NCI-H146 (cell line): ENCODE measurements at places on chromosomes 5 and 9.

DNA sequence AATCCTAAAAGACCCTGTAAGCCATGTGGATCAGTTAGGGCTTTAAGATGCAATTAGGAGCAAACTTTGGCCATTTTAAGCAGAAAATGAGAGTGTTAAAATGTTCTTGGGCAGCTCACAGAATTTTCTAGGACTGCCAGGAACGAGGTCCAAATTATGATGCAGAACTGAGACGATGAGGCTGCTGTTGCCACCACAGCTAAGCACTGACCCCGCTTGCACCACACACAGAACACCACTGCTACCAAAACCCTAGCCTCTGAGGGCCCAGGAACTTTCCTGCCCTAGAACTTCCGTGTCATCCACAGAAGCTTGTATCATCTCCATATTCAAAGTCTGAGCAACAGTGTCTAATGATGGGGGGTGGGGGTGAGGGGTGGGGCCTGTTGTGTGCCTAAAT lies 41.0 kb upstream of the PCSK1 start:
- DNase-seq = no peak

DNA sequence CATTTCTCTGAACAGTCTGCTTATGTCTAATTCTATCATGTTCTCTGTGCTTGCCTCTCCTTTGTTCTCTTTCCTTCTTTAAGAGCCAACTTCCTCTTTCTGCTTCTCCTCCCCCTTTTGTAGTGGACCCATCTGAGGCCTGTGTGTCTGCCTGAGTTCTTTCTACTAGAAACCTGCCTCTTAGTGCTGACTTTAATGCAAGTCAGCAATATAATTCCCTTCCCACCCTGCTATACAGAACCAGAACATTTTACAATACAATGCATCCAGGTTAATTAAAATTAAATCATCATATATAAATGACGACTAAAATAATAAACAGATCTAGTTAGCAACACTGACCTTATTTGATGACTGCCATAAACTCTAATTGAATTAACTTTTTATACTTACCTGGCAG lies 82.6 kb upstream of the GAS1 start:
- DNase-seq = no peak

DNA sequence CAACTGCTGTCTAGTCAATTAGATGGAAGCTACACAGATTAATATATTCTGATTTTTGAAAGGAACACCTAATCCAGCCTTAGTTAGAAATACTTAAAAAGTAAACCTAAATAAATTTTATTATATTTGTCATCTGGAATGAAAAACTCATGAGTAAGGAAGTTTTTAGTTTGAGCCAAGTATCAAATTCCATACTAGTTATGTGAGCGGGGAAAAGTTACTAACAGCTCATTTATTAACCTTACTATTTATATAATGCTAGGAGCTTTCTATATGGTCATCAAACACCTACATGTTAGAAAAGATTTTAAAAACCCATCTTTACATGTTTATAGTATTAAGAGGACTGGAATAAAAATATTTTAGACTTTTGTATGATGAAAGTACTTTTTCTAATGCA lies 41.6 kb upstream of the POU5F2 start:
- DNase-seq = no peak

DNA sequence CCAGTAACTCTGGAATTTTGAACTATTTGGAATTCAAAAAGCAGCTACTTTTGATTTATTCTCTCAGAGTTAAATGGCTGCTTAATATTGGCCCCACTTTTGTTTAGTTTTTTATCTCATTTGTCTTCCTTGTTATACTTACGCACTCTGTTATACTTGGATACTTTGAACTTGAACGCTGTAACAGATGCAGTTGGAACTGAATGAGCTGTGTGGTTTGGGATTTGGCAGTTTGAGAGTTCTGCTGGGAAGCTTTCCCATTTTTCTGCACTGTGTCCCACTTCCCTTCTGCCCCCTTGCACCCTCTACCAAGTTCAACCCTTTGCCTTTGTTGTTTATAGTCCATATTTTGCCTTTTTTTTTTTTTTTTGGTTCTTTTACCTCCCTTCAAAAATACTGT lies 3.8 kb downstream of the RHOBTB3 start:
- no peak for DNase-seq

- DNase-seq = no peak
These were observed 2.8 kb upstream of the UBAP1 start for GRCh38 chr9:34176089-34176488.

GRCh38 chr9:4305065-4305985 lies 5.5 kb upstream of the GLIS3 start:
- no peak for DNase-seq

DNA sequence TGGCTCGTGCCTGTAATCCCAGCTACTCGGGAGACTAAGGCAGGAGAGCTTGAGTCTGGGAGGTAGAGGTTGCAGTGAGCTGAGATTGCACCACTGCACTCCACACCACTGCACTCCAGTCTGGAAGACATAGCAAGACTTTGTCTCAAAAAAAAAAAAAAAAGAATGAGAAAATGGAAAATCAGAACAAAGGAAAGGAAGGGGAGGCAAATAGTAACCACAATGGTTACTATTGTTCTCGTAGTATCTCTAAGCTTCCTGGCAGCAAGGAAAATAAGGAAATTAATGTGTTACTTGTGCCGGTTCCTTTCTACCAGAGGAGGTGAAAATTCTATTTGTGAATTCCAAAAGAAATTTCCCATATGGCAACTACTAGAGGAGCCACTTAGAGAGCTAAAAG lies 48.5 kb upstream of the BNC2 start:
- no peak for DNase-seq

DNA sequence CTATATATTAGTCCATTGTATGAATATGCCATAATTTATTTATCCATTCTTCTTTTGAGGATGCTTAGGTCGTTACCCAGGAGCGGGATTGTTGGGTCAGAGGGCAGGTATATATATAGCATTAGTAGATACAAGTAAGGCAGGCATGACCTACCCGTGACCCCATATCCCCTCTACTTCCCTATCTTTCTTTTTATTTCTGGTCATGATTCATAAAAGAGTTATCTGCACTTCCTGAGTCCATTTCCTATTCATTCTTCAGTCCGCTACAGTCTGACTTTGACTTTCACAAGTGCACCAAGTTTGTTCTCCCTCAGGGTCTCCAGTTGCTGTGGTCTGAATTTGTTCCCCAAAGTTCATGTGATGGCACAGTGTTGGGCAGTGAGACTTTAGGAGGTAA lies 6.9 kb downstream of the RHOBTB3 start:
- no peak for DNase-seq

GRCh38 chr5:79269733-79270166 lies 33.8 kb downstream of the JMY start:
- no peak for DNase-seq

DNA sequence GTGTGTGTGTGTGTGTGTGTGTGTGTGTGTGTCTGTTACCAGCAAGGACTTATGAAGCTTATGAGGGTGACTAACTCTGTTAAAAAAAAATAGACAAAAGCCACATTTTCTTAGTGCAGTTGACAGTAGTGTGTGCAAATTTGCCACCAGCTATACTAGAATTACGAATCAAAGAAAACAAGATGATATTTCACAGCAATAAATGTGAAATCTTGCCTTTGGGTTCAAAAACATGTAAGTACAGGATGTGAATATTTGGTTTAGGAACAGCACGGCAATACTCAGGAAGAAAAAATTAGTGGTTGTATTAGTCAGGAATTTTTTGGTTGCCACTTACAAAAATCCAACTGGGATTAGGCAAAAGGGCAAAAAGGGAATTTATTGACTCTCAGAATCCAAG lies 117.4 kb downstream of the NPR3 start:
- DNase-seq = no peak

GRCh38 chr5:149195962-149196361 lies 54.7 kb downstream of the ABLIM3 start:
- DNase-seq = no peak

DNA sequence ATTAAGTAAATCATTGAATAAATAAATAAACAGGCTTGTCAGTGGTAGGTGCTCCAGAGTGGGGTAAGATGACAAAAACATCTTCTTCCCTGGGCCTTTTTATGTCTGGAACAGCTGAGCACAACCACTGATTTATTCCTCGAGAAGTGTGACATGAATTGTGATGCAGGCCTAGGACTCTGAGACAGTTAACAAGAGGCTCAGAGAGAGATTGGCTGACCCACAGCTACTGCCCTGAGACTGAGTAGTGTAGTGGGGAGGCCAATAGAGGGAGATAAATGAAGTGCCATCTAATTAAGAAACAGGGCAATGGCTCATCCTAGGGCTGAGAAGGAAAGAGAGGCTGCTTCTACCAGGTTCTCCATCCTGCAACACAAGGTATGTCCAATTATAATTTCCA lies 369.3 kb upstream of the TRPC7 start:
- DNase-seq = no peak

- no peak for DNase-seq
These were observed 55.9 kb downstream of the DAP start for GRCh38 chr5:10704949-10705621.

- DNase-seq = no peak
These were observed 180.0 kb upstream of the IL12B start for GRCh38 chr5:159510282-159510681.

DNA sequence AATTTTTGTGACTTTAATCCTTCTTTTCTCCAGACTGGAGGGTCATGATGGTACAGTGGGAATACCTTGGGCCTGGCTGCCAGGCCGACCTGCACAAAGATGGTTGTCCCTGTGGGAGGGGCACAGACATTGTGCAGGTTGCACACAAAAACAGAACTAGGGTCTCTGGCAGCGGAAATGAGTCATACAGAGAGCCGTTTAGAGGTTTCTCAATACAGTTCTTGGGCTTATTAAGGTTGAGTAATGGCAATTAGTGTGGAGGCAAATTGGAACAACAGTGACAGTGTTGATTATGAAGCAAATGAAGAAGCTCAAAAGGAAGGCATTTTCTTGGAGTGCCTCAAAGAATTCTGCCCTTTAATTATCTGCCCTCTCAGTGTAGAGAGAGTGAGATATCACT lies 173.6 kb downstream of the TENT4A start:
- DNase-seq = no peak

- DNase-seq = peak; percentile 75
These were observed 32.3 kb downstream of the TNPO1 start for GRCh38 chr5:72848474-72849428.

- DNase-seq = no peak
These were observed 339.9 kb downstream of the ADGRV1 start for GRCh38 chr5:90898326-90899013.

DNA sequence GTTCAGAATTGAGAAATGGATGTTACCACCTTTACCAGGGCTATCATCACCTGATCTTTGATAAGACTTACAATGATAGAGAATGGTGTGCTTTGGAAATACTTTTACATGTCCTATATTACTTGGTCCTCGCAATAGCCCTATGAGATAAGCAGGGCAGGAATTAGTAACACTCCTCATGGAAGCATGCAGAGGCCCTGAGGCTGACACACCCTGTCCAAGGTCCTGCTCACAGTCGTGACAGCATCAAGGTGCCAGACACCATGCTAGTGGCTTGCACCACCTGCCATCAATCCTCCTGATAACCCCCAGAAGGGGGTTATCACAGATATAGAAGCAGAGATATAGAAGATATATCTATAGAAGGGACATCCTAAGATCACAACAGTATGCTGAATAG lies 216.8 kb upstream of the TBC1D2 start:
- DNase-seq = no peak

DNA sequence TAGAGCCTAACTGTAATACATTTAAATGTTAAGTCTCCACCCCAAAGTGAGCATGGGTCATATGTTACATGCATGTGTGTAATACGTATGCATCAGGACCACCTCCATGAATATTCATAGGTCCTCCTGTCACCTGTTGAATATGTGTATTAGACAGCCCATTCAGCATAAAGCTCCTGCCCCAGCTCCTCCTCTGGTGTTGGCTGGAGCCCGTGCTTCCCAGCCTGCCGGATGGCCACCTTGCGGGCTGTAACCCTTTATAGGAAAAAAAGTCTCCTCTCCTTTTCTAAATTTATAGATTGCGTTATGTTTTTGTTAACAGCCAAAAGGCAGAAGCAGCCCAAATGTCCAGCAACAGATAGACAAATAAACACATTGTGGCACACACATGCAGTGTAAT lies 299.5 kb downstream of the MED10 start:
- no peak for DNase-seq

- DNase-seq = no peak
These were observed 31.4 kb downstream of the ZCCHC7 start for GRCh38 chr9:37151812-37152211.

GRCh38 chr9:100669968-100670367 lies 92.1 kb downstream of the CAVIN4 start:
- peak; percentile 59 for DNase-seq

GRCh38 chr9:69569738-69570451 lies 102.3 kb downstream of the APBA1 start:
- no peak for DNase-seq

DNA sequence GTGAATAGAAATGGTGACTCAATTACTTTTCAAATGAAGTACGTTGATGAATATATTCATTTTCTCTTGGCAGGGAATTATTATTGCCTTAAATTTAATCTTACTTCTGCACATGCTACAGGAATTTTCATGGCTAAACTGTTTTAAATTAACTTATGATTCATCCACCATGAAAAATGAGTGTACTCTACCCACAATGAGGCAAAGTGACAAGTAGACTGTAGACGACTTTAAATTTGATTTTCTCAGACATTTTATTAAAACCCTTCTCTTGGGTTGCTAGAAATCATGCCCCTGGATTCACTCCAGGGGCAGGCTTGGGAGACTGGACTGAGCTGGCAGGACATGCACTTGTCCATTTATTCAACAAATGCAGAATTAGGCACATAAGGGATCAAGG lies 23.5 kb upstream of the ERAP2 start:
- no peak for DNase-seq

DNA sequence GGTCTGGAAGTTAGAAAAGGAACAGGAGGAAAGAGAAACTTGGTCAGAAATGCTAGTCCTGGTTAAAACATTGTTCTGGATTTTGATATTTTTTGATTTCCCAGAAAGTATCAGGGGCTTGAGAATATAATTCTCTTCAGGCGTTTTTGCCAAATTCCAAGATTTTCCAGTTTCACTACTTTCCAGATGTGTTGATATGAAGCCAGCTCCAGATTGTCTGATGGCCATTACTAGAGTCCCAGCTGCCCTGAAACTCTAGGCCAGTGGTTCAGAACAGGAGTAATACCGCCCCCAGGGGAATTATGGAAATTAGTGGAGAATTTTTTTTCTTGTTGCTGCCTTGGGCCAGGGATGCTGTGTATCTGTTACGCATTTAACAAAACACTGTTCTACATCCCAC lies 88.6 kb downstream of the KCNN2 start:
- DNase-seq = peak; percentile 49

DNA sequence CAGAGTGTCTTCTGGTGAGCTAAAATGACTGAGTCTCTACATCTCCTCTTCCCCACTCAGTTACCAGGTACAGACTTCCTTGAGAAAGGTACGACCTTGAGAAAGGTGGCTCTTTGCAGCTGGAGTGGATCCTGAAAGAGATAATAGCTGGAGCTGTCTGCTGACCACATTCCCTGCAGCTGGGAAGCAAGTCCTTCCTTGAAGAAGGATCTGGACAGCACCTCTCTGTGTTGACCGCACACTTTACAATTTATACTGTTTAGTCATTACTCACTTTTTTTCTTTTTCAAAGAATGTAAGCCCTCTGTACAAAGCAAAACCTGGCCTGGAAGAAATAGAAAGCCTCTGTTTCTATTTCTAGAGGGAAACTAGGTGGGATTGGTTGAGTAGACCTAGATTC lies 148.8 kb downstream of the MACIR start:
- no peak for DNase-seq
